ACHN (cell line): ENCODE measurements at places on chromosomes 1 and 21.
A peak's percentile ranks its signal among the peaks of the same experiment; 100 is the strongest.

- DNase-seq: no peak
Measured at GRCh38 chr1:4119516-4120220, 219.6 kb upstream of the C1orf174 start.

DNA sequence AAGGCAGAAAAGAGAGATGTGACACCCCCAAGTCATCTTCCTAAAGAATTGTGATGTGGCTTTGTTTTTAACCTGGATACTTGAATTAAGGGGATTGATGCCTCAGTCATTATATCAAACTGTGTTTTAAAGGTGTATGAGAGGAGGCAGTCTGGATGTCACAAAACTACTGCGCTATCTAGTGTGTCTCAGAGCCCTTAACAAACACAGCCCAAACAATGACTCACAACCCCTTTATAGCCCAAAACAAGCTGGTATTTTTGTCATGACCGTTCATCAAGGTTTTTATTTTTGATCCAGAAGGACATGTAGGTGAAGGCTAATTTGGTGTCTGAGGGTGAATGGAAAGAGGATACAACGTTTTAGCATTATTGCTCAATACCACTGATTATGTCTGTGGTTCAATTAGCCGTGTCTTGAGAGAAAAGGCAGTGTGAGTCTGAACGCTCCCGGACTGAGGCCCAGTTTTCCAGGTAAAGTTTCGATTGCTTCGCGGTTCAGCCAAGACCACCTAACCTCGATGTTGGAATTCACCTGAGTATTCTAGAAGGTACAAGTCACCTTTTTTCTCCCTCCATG, 71.6 kb downstream of the SGIP1 start:
- DNase-seq: no peak

GRCh38 chr1:84688463-84689061, 1.7 kb downstream of the SSX2IP start:
- DNase-seq: no peak

GRCh38 chr1:47725511-47725991, 271.6 kb downstream of the TRABD2B start:
- DNase-seq: no peak

DNA sequence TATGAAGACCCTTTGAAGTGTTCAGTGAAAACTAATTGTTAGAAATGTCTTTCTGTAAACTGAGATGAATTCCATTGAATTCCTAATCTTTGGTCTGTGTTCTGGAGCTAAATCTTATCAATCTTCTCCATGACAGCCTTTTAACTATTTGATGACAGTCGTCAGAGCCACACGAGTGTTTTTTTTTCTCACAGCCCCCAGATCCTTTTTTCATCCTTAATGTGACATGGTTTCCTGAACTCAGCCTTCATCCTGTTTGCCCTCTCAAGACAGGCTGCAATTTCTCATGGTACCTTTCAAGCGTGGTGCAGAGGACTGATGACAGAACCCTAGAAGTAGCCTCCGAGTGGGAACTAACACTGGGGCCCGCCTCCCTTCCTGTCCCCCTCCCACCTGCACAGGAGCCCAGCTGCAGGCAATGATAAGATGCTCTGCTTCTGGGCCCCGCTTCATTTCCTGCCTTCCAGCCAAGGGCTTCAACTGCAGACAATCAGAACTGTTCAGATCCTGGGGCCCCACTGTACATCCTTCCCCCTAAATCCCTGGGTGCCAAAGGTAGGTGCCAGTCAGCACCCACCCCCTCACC, 114.6 kb upstream of the VAV3 start:
- DNase-seq: no peak

GRCh38 chr1:5992026-5992813, at the start of gene NPHP4:
TSS of gene NPHP4 (minus strand) at chr1:5992425. CDS start at chr1:5986289, 6,136 bp downstream.
- peak; percentile 98 for DNase-seq

- no peak for DNase-seq
Measured at GRCh38 chr1:48773133-48773532, 3.6 kb downstream of the BEND5 start.

GRCh38 chr1:46464915-46465314, 24.7 kb upstream of the DMBX1 start:
- no peak for DNase-seq

GRCh38 chr1:158362482-158362881, 8.8 kb downstream of the CD1E start:
- no peak for DNase-seq

DNA sequence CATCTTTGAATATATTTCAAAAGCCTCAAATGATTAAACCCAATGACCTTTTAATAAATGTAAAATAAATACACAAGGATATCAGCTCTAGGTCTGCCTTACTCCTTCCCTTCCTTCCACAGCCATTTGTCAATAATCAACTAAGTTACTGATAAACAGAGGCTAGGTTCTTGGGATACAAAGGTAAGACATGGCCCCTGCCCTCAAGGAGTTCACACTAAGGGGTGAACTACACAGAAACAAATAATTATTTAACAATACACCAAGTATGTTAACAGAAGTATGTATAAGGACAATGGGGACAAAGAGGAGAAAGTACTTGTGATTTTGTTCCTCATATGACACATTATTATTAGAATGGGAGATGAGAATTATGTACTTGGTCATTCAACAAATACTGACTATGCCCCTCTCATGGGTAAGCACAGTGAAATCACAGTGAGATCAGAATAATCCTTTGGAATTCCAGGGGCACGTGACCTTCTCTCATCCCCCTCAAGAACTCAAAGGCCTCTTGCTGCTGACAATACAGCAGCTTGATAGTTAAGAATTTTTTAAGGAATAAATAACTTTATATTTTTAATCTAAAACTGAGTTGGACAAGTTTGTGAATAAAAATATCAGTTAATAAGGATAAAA, 40.2 kb downstream of the ATP1B1 start:
- no peak for DNase-seq

DNA sequence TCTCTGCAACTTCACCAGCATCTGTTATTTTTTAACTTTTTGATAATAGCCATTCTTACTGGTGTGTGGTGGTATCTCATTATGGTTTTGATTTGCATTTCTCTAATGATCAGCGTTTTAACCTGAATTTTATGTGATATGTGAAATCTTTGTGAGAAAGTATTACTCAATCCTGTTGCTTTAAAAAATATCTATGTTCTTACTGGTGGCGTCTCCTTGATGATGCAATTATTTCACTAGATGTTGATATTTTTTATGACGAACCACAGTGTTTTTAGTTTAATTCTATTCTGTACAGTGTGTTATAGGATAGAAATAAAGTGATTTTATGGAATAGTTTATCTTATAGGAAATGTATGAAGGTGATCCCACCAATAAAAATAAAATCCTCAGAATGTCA, 54.7 kb upstream of the GPR88 start:
- DNase-seq: no peak

GRCh38 chr1:8525558-8526275, 207.8 kb downstream of the SLC45A1 start:
- DNase-seq: peak; percentile 87

GRCh38 chr1:78339490-78339889, 151.3 kb upstream of the PTGFR start:
- peak; percentile 15 for DNase-seq

- no peak for DNase-seq
Measured at GRCh38 chr1:247482747-247483146, 24.8 kb upstream of the OR2B11 start.
